A172 (cell line): ENCODE measurements at places on chromosomes 11 and 22. TPM values are rescaled to one million over a fixed set of nuclear protein-coding genes. Genes with fewer than 3 reads are reported as not detected.

PDGFD gene
- total RNA-seq, result 14.4 and 15.8 TPM in 2 replicates

OPCML gene
- not detected in 2 replicates for total RNA-seq

MTMR3 gene
- total RNA-seq, result 8.1 and 9.4 TPM in 2 replicates

TAGLN gene
- 48.3 and 102 TPM in 2 replicates for total RNA-seq

SLCO2B1 gene
- 1.2 and 2.0 TPM in 2 replicates for total RNA-seq

SMTNL1 gene
- total RNA-seq, result not detected in 2 replicates

PKNOX2 gene
- total RNA-seq, result 0.12 TPM in 1 of 2 replicates, not detected in the other

LGALS12 gene
- total RNA-seq, result not detected in 2 replicates

ZP1 gene
- total RNA-seq, result 0.05 and 1.1 TPM in 2 replicates

CNIH2 gene
- 0.72 and 1.9 TPM in 2 replicates for total RNA-seq

GGTLC2 gene
- total RNA-seq, result not detected in 2 replicates

DTX4 gene
- 0.12 and 0.21 TPM in 2 replicates for total RNA-seq

KCNQ1OT1 gene
- 0.81 and 1.1 TPM in 2 replicates for total RNA-seq

MYOD1 gene
- total RNA-seq, result not detected in 2 replicates

DNA sequence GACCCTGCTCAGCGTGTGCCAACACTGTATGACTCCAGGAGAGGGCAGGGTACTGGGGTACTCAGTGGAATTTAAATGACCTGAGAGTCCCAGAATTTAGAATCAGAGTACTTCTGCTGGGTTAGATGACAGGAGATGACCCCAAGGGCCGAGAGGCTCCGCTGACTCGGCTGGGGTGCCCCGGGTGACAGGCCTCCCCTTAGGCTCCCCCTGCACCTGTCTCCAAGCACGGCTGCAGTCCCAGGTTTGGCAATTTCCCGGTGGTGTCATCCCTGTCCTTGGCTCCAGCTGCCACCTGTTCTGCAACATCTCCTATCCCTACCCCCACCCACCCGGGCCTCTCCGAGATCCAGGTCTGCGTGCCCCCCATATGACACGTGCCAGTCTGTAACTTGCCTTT lies 1.3 kb downstream of the ACTN3 start:
- DNase-seq, result no peak

DNA sequence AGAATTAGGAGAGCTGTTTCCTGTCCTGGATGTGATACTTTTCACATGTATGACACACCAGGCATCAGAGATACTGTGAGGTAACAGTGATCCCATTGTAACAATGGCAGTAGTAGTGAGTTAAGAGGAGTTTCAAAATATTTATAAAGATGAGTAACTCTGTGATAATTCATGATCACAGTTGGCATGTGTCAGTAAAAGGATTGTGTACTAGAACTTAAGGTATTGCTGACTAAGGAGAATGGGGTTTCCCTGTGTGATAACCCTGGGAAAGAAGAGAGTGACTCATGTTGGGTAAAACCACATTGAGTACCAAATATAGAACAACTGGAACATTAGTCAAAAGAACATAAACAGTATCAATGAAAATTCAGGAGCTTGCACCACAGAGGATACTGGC lies 22.9 kb upstream of the SLC5A1 start:
- peak; percentile 87 for DNase-seq

GRCh38 chr11:69009441-69010211 lies 3.4 kb downstream of the MRGPRF start:
- no peak for DNase-seq

GRCh38 chr11:8768625-8769333 lies 86.2 kb downstream of the RPL27A start:
- peak; percentile 88 for DNase-seq

- DNase-seq, result peak; percentile 52
Measured at GRCh38 chr22:24391836-24392217, 35.6 kb upstream of the ADORA2A start.

GRCh38 chr11:68347841-68348240 lies 35.5 kb downstream of the LRP5 start:
- DNase-seq, result no peak

DNA sequence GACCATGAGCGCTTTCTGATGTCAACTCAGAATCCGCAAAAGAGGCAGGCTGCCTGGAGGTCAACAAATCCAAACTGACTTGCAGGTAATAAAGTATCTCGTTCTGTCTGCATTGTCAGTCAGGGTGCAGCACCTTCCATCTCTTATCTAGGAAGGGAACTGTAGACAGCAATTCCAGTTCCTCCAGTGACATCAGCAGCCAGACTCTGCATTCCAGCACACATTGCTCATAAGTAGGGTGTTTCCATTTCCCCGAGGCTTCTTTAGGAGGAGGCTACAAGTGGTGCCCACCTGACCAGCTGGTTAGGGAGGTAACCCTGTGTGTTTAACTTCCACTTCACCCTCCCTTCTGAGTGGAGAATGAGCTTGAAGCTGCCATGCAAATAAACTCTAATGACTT lies 53.3 kb downstream of the NTM start:
- DNase-seq, result peak; percentile 62

DNA sequence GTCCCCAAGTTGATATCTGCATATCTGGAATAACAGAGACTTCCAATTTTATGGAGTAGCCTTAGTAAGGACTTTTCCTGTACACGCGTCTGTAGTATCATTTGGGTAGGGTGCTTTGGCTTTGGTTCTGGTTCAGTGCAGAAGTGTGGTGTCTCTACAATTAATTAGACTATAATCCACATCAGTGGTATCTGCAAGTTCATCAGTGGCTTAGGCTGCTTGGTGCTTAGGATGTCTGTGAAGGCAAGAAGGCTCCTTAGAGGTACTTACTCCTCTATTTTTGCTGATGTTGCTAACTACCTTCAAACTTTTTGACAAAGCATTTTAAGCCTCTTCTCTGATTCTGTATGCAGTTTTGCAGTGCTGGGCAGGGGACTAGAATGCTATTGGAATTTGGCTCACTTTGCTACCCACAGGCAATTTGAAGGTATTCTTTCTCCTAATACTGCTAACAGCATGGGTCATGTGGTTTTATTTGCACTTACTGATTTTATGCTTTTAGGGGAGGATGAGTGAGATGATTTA lies 49.4 kb downstream of the KCNQ1OT1 start:
- no peak for DNase-seq

- no peak for DNase-seq
Measured at GRCh38 chr11:78337554-78337924, 80.1 kb downstream of the GAB2 start.

DNA sequence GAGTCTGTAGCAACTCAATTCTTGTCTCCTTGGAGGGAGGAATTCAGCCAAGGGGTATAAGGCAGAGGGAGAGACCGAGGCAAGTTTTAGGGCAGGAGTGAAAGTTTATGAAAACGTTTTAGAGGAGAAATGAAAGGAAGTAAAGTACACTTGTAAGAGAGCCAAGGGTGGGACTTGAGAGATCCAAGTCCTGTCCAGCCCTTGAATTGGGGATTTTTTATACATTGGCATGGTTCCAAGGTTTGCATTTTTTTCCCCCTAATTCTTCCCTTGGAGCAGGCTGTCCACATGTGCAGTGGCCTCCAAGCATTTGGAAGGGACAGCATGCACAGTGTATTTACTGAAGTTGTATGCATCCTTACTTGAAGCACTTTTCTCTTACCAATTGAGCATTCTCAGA lies 192.1 kb downstream of the LUZP2 start:
- DNase-seq, result no peak

DNA sequence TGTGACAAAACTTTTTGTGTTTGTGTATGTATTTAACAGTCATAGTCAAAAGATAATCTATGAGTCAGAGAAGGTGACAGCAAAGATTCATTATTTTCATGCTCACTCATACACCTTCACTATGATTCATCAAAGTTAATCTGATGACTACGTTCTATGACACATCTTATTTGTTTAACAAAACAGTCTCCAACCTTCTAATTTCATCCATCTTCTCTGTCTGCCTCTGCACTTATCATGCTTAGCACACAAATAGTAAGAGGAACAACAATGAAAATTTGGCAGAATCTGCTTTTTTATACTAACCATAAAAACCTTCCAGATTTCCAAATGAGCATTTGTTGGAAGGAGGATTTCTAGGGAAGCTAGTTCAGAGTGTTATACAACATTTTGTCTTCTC lies 568.9 kb downstream of the LUZP2 start:
- peak; percentile 66 for DNase-seq

DNA sequence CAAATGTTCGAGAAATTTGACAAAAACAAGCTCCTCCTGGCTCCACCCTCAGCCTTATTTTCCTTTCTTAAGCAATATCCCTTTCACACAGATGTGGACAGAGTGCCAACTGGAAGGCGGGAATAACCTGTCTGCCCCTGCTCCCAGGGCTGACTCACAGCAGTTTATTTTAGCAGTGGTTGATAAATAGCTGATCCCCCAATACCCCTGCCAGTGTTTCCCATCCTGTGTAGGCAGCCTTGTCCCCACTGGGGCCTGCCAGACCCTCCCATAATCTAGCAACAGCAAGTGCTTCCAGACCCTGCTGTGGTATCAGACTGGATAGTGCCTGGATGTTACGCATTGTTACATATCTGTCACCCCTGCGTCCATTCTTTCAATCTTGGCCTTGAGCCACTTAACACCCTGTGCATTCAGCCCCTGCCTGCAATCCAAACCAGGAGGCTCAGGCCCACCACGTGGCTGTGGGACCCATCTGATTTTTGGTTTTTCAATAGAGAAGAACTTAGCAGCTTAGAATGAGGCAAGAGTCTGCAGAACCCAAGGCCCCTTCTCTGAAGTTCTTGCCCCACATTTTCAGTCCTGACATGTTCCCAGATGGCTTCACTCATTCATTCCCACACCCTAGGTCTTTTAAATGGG lies 53.7 kb downstream of the PARVA start:
- DNase-seq, result peak; percentile 75

- DNase-seq, result no peak
Measured at GRCh38 chr22:43118024-43118849, 7.7 kb downstream of the BIK start.

DNA sequence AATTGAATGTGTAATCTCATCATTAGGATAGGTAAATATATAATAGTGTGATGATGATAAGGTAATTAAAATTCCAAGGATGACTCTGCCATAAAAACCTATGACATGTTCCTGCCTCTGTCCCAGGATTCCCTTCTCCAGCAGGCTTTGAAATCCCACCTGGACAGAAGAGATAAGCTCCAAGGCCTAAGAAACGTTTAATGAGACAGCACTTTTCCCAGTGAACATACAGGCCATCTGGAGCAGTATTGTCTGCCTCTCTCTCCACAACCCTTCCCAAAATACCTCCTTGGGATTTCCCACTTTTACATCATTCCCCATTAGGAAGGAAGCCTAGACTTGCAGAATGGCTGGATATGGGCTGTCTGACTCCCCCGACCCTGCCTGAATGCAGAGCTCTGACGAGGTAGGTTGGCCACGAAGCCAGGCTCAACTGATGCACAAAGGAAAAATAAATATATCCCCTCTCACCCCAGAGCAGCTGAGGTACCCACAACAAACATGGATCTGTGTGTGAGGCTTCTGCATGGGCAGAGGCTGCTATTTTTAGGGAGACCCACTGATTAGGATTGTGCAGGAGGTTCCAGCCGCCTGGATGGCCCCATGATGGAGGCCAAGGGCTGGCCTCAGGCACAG lies 71.0 kb downstream of the TMPRSS5 start:
- no peak for DNase-seq

DNA sequence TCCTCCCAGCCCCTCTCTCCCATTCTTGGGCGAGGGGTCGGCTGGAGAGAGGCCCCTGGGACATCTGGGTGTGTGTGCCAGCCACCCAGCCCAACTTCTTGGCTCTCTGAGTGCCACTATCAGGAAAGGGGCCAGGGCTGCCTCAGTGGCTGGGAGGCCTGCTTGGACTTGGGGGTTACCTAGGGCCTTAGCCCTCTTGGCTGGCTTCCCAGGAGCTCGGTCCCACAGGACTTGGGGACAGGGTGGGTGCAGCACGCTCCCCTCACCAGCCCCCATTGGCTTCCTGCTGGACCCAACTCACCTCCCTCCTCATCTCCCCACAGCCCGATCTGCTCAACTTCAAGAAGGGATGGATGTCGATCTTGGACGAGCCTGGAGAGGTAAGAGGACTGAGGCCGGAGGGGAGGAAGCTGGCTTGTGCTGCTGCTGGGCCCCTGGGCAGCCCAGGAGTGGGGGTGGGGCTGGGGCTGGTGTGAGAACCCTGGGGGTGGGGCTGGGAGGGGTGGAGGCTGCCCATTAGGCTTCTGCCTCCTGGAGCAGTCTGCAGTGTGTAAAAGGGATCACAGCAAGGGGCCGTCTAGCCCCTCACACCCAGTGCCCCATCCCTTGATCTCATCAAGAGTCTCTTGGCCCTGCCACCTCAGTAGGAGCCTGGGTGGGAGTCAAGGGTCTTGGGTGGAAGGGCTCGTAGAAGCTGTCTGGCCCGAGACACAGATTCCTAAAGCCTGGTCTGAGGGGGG lies 54.8 kb downstream of the TRIOBP start:
- DNase-seq, result no peak

- DNase-seq, result no peak
Measured at GRCh38 chr11:117565709-117566108, 231.3 kb downstream of the DSCAML1 start.

GRCh38 chr11:70040869-70041501 lies 37.1 kb upstream of the ANO1 start:
- no peak for DNase-seq

- DNase-seq, result no peak
Measured at GRCh38 chr11:130890039-130890745, 26.1 kb downstream of the SNX19 start.

DNA sequence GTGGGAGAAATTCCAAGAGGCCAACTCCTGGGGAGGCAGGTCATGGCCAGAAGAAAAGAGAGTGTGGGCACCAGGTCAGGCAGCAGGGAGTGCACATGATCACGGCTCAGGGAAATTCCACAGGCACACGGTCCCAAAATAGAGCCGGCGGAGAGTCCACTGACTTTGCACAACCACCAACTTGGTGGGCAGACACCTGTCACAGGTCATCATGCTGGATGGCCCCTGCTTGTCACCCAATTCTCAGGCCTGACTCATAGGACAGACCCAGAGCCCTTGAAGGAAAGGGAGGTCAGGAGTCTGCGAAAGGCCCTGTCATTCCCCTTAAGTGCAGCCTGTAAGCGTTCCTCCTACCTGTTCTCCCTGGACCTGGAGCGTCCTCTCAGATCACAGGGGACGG lies 15.8 kb downstream of the APOL2 start:
- no peak for DNase-seq

GRCh38 chr11:80086496-80087055 lies 645.7 kb upstream of the TENM4 start:
- no peak for DNase-seq

DNA sequence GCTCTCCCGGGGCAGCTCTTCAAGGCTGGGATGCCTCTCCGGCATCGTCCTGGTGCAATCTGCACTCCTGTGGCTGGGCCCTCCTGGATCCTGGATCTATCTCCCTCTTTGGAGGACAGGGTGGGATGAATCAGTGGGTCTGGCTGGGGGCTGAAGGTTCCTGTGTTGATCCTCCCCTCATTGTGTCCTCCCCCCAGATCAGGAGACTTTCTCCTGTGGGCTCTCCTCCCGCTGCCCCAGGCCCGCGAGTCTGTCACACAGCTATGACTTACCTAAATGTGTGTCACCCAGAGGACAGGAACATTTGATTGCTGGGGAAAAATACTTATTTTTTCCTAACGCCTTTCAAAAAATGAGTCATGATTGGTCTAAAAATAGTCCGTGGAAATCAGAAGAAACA lies 106.8 kb upstream of the NECTIN1 start:
- DNase-seq, result no peak

DNA sequence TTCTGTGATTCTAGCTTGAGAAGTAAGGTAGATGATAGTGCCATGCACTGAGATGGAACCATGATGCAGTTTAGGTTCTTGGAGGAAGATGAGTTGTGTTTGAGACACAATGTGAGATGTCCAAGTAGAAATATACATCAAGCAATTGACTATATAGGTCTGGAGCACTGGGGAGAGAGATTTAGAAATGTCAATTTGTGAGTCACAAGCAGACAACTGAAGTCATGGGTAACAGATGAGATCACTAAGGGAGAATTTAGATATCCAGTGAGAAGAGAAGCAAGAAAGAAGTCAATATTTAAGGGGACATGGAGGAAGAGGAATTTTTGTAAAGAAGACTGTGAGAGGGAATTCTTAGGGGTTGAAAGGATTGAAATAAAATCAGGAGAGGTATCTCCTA lies 65.1 kb upstream of the RRAS2 start:
- DNase-seq, result peak; percentile 56
